ENCODE measurements at places on chromosomes 7 and 10. TPM values are rescaled to one million over a fixed set of nuclear protein-coding genes. Genes with fewer than 3 reads are reported as not detected.

DNA sequence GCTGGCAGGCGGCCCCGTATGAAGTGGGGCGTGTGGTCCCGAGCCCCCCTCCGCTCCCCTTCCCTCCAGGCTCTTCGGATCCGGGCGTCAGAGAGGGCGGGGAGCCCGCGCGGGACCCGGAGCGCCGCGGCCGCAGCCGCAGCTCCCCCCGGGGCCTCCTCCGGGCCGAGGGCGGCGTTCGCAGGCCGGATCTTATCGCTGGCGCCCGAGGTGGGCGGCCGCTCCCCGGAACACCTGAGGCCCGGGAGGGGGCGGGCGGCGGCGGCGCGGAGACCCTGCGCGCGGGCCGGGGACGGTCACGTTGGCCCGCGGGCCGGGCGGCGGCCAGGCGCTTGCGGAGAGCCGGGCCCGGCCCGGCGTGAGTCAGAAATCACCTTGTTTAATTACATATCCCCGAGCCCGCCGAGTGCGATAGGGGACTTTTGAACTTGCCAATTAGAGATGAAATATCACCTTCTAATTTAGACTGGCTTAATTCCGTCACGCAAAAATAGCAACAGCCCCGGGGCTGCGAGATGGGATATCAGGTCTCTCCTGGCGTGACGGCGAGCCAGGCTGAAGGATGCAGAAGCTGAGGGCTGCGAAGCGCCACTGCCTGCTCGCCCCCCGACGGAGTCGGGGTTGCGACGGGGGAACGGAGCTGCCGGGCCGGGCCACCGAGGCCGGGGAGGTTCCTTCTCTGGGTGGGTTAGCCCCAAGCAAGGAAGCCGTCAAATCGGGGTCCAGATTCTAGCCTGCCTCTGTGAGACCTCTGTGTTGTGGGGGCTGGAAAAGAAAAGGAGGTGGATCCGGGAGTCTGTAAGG lies 43.4 kb downstream of the LDB3 start:
- H3K27me3 ChIP-seq, result no peaks in the 10 kb centered on the region
- peak overlapping the region; percentile 87 for H3K27ac ChIP-seq
- H3K36me3 ChIP-seq, result no peaks in the 10 kb centered on the region
- peak; percentile 32 for DNase-seq
- H3K4me1 ChIP-seq, result peaks cover 4% of the 10 kb centered on the region
- peak overlapping the region; percentile 87 for H3K4me3 ChIP-seq

DNA sequence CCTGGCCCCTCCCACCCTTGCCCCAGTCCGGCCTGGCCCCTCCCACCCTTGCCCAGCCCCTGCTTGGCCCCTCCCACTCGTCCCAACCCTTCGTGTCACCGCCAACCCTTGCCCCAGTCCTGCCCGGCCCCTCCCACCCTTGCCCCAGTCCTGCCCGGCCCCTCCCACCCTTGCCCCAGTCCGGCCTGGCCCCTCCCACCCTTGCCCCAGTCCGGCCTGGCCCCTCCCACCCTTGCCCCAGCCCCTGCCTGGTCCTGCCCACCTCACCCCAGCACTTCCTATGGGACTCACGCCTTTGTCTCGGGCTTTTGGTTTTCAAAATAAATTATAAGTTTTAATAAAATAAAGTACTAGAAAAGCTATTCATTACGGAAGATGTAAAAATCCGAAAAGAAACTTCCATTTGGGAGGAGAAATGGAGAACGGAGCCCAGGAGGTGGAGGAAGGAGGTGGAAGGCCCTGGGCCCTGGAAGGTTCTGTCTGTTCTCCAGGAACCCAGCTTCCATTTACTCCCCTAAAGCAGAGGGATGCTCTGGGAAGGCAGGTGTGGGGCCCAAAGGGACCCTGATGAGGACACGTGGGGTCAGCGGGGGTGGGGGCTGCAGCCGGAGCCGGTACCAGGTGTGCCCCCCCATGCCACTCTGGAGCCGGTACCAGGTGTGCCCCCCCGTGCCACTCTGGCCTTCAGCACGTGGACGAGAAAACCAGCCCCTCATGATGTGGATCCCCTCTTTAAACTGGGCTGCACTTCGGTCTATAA lies 52.2 kb downstream of the PWWP2B start:
- no peaks in the 10 kb centered on the region for H3K36me3 ChIP-seq
- H3K27ac ChIP-seq, result peak overlapping the region; percentile 85
- no peak for DNase-seq
- no peak overlapping the region for H3K4me3 ChIP-seq
- H3K4me1 ChIP-seq, result peaks cover 57% of the 10 kb centered on the region

GRCh38 chr10:774223-774622 lies 84.8 kb upstream of the DIP2C start:
- no peak overlapping the region for H3K27ac ChIP-seq
- H3K4me1 ChIP-seq, result no peaks in the 10 kb centered on the region
- no peak overlapping the region for H3K4me3 ChIP-seq
- no peaks in the 10 kb centered on the region for H3K36me3 ChIP-seq

DNA sequence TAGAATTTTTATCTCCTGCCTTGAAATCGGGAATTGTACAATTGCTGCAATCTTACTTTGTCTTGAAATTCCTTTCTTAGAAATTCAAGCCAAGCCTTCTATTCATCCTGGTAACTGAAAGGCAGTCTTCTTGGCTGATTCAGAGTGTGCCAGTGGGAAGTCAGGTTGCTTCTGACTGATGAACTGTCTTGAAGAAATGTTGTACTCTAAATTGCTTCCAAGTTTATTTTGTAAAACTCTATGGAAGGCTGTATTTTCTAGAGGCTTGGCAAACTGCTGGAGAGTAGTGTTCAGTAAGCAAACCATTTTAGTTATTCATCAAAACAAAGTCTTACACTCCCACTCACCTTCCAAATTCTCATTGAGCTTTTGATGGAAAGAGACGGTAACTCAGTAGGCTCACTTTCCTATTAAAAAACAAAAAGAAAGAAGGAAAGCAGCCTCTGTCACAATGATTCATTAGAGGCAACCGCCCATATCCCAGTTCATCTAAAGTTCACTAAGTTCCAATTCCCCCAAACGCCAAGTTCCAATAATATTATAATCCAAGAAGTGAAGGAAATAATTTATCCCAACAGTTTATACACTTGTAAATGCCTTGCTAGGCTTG lies 187.9 kb upstream of the MALRD1 start:
- no peak for DNase-seq
- H3K4me1 ChIP-seq, result no peaks in the 10 kb centered on the region
- no peaks in the 10 kb centered on the region for H3K36me3 ChIP-seq
- peaks cover 1% of the 10 kb centered on the region for H3K27me3 ChIP-seq

DNA sequence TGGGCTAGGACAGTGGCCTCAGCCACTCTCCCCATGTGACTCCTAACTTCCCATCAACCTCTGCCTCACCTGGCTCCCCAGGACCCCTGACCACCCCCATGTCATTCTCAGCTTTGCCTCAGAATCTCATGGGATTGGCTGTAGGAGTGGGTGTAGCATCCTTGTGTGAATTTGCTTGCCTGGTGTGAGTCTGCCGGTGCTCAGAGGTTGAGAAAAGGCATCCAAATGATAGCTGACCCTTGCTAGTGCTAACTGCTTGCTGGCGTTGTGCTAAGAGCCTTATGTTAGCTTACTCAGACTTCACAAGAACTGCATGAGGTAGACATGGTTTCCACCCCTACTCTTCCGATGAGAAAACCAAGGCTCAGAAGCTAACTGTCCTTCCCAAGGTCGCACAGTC lies 74.2 kb downstream of the COL13A1 start:
- no peak overlapping the region for H3K27ac ChIP-seq
- no peak overlapping the region for H3K4me3 ChIP-seq
- H3K27me3 ChIP-seq, result no peaks in the 10 kb centered on the region
- H3K36me3 ChIP-seq, result no peaks in the 10 kb centered on the region
- no peak for DNase-seq

DNA sequence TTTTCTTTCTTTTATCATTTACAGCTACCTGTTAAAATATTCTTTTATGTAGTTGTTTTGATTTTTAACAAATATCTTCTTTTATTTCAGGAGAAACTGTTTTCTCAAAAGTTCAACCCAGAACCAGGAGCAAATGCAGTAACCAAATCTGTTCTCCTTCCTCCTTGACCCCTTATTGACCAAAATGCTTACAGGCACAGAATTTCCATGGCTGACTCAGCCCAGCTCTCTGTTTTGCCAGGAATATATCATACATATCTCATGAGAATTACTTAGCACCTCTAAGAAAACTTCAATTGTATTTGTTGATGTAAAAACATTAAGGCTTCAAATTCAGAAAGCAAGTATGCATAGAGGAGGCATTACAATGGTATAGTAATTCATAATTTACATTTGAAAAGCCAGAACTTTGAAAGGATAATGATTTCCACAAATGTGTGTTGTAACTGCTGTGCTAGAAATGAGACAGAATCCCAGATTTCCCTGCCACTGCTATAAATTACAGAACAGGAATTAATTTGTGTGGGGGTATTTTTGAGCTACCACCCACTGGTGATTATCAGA lies 2.2 kb downstream of the GSAP start:
- no peak for DNase-seq
- peak overlapping the region; percentile 51 for H3K4me3 ChIP-seq
- peak overlapping the region; percentile 13 for H3K27ac ChIP-seq
- H3K4me1 ChIP-seq, result peaks cover 44% of the 10 kb centered on the region
- H3K36me3 ChIP-seq, result no peaks in the 10 kb centered on the region
- H3K27me3 ChIP-seq, result no peaks in the 10 kb centered on the region

DNA sequence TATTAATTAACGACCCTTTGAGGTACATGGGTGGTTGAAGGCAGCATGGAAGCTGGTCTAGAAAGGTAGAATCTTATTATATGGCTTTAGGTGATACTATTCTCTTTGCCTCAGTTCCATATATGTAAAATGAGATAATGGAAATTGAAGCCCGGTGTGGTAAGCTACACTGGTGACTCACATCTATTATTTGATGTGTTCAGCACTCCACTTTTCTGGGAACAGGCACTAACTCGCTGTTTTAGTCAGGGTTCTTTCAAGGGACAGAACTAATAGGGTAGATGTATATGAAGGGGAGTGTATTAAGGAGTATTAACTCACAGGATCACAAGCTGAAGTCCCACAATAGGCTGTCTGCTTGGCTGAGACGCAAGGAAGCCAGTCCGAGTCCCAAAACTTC lies 4.4 kb upstream of the TRUB1 start:
- no peak overlapping the region for H3K4me3 ChIP-seq
- H3K4me1 ChIP-seq, result no peaks in the 10 kb centered on the region
- no peaks in the 10 kb centered on the region for H3K27me3 ChIP-seq
- H3K27ac ChIP-seq, result no peak overlapping the region
- H3K36me3 ChIP-seq, result no peaks in the 10 kb centered on the region
- no peak for DNase-seq

DNA sequence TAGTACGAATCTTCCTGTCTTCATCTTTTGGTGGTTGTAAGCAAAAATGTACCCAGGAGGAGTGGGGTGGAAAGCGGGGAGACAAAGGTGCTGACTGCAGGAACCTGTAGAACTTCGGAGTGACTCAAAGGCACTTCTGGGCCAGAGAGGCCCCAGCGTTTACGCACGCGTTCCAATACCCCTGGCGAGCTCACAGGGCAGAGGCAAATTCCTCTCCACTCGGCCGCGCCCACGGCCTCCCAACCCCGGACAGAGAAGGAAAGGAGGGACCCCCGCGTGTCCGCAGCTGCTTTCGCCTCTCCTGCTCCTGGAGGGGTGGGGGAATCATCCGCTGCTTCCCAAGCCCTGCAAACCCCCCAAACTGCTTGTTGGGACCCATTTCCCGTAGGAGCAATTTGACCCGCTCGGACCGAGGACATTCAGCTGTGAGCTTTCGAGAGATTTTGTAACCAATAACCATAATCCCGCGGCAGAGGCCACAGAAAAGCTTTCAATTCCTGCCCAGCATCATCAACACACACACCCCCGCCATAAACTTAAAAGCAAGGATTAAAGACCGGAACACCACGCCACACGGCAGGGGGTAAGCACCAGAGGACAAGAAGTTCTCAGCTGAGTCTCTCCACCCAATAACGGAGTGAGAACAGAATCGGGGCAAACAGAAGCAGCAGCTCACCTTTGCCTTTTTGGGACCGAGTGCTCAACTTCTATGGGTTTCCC lies 2.3 kb downstream of the IGF2BP3 start:
- H3K36me3 ChIP-seq, result peaks cover 7% of the 10 kb centered on the region
- H3K27ac ChIP-seq, result no peak overlapping the region
- peaks cover 41% of the 10 kb centered on the region for H3K4me1 ChIP-seq
- peaks cover 71% of the 10 kb centered on the region for H3K27me3 ChIP-seq

DNA sequence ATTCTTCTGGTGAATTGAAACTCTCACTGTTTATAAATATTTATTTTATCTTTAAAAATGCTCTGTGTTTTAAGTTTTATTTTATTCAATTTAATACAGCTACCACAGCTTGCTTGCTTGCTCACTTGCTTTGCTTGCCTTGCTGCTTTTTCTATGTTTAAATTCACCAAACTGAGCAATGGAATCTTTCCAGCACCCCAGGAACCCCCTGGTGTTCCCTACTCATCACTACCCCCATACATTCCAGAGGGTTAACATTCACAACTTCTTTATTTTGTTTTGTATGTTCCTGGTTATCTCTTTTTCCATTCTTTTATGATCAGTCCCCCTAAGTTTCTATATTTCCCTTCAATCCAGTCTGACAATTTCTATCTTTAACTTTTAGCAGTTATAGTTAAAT lies 166.5 kb upstream of the COL1A2 start:
- no peaks in the 10 kb centered on the region for H3K4me1 ChIP-seq
- no peak overlapping the region for H3K27ac ChIP-seq

GRCh38 chr7:66500087-66500486 lies 128.6 kb upstream of the KCTD7 start:
- H3K27me3 ChIP-seq, result no peaks in the 10 kb centered on the region
- H3K27ac ChIP-seq, result no peak overlapping the region
- H3K4me1 ChIP-seq, result peaks cover 2% of the 10 kb centered on the region
- no peak for DNase-seq

- no peaks in the 10 kb centered on the region for H3K36me3 ChIP-seq
- no peaks in the 10 kb centered on the region for H3K27me3 ChIP-seq
- no peak overlapping the region for H3K4me3 ChIP-seq
- no peak overlapping the region for H3K27ac ChIP-seq
Measured at GRCh38 chr10:96238646-96239623, 32.4 kb downstream of the BLNK start.

GRCh38 chr7:92244808-92245486 lies 767 bp downstream of the KRIT1 start:
- no peaks in the 10 kb centered on the region for H3K36me3 ChIP-seq
- H3K27ac ChIP-seq, result peak overlapping the region; percentile 99
- no peaks in the 10 kb centered on the region for H3K27me3 ChIP-seq
- DNase-seq, result no peak

- peaks cover 10% of the 10 kb centered on the region for H3K27me3 ChIP-seq
- DNase-seq, result no peak
- H3K4me1 ChIP-seq, result peaks cover 2% of the 10 kb centered on the region
- no peak overlapping the region for H3K27ac ChIP-seq
- H3K36me3 ChIP-seq, result no peaks in the 10 kb centered on the region
Measured at GRCh38 chr10:77609781-77610272, 27.8 kb downstream of the KCNMA1 start.

GRCh38 chr10:61047788-61048560 lies 104.0 kb upstream of the RHOBTB1 start:
- DNase-seq, result no peak
- no peaks in the 10 kb centered on the region for H3K4me1 ChIP-seq
- H3K36me3 ChIP-seq, result no peaks in the 10 kb centered on the region
- peaks cover 5% of the 10 kb centered on the region for H3K27me3 ChIP-seq
- no peak overlapping the region for H3K27ac ChIP-seq

COL17A1 gene
- total RNA-seq, result not detected

EGFR gene
- total RNA-seq, result not detected

OPN4 gene
- not detected for total RNA-seq

OPN1SW gene
- total RNA-seq, result not detected

BAMBI gene
- total RNA-seq, result 0.19 TPM

RGR gene
- not detected for total RNA-seq

Data from naive thymus-derived CD8-positive, alpha-beta T cell (primary cell).